ENCODE measurements at places on chromosomes 3 and 15.

GRCh38 chr3:187085933-187086332 lies 53.4 kb downstream of the RPL39L start:
- DNase-seq: no peak

- DNase-seq: no peak
Observed at GRCh38 chr3:149781211-149781610, 11.1 kb downstream of the ANKUB1 start.

DNA sequence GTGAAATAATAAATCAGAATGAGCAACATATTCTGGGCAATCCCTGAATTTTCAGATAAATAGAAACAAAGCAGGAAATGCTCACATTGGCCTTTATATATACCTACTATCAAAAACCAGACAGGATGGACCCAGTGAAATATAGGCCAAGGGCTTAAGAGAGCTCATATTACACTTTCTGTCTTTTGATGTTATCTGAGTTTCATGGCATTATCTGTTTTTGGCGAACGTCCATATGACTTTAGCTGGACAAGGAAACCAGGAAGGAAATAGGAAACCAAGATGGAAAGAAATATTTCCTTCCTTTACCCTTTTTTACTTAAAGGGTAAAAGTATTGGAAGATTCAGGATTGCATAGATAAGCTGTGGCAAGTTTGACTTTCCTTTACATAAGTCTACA lies 274.8 kb downstream of the THSD4 start:
- DNase-seq: no peak

DNA sequence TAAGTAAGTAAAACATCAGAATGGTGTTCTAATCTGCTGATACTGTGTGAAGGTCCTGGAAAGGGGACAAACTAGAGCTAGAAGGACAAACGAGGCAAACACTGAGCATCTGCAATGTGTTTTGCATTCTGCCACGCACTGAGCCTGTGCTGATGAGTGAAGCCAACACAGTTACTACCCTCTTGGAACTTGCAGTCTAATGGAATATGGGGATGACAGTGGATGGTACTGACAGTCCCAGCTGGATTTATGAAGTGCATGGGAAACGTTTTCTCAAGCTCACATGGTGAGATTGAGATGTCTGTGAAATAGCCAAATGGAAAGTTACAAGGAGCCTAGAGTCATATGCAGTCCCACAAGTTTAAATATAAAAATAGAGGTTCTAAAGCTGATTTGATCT lies 86.6 kb downstream of the FOXB1 start:
- DNase-seq: no peak

DNA sequence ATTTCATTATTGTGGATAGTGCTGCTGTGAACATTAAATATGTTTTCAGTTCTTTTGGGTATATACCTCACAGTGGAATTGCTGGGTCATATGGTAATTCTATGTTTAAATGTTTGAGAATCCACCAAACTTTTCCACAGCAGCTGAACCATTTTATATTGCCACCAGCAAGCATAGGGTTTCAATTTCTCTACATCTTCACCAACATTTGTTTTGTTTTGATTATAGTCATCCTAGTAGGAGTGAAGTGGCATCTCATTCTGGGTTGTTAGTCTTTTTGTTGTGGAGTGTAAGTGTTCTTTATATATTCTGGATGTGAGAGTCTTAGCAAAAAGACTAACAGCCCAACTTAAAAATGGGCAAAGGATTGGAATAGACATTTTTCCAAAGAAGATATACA lies 6.0 kb downstream of the RPUSD2 start:
- no peak for DNase-seq

Data from activated CD8-positive, alpha-beta memory T cell treated with anti-CD3 and anti-CD28 coated beads, Interleukin-2, amount 50 U/mL, for 48 hours (primary cell).